HFFc6 (cell line): ENCODE measurements at places on chromosomes 16 and 17. TPM values are rescaled to one million over a fixed set of nuclear protein-coding genes. Genes with fewer than 3 reads are reported as not detected.

Gene ZNF263
- total RNA-seq: 19.3 to 22.7 TPM (median 21.9 TPM) in 3 replicates

Gene SMIM5
- 0.12 TPM in 1 of 3 replicates, not detected in the others for total RNA-seq

Gene PCGF2
- total RNA-seq: 58.0 to 66.1 TPM (median 61.4 TPM) in 3 replicates

Gene PPP1R9B
- 71.4 and 74.9 TPM in 2 replicates for total RNA-seq

Gene MYH8
- not detected in 2 replicates for total RNA-seq

Gene DPEP2
- 0.15 TPM in 1 of 3 replicates, not detected in the others for total RNA-seq

Gene ZC3H7A
- total RNA-seq: 52.4 to 61.7 TPM (median 57.0 TPM) in 3 replicates

Gene C16orf86
- 0.82 to 1.9 TPM (median 1.3 TPM) in 3 replicates for total RNA-seq

Gene NDRG4
- total RNA-seq: 0.51 to 3.4 TPM (median 1.7 TPM) in 3 replicates

Gene PTGES3L
- total RNA-seq: 1.0 to 1.5 TPM (median 1.1 TPM) in 3 replicates

Gene CACNG5
- not detected in 3 replicates for total RNA-seq

Gene NCBP3
- 22.4 to 28.6 TPM (median 26.8 TPM) in 3 replicates for total RNA-seq

Gene MYO15A
- 0.12 to 0.15 TPM (median 0.15 TPM) in 3 replicates for total RNA-seq

Gene C16orf46
- 0.23 to 0.70 TPM (median 0.24 TPM) in 3 replicates for total RNA-seq

Gene TP53TG3C
- 0.31 to 0.34 TPM in 2 of 3 replicates, not detected in the other for total RNA-seq

Gene MYH13
- not detected in 3 replicates for total RNA-seq

Gene HOXB6
- not detected in 2 replicates for total RNA-seq

Gene IRX3
- 5.2 to 17.2 TPM (median 5.3 TPM) in 3 replicates for total RNA-seq

Gene KRT36
- total RNA-seq: not detected in 3 replicates
